ENCODE measurements at places on chromosomes 5 and 9. TPM values are rescaled to one million over a fixed set of nuclear protein-coding genes. Genes with fewer than 3 reads are reported as not detected.

The HAVCR1 gene
- polyA plus RNA-seq, result not detected

The IRX1 gene
- polyA plus RNA-seq, result not detected

The ROR2 gene
- polyA plus RNA-seq, result 0.09 TPM

The SPATA31D4 gene
- not detected for polyA plus RNA-seq

The DPH7 gene
- 15.3 TPM for polyA plus RNA-seq

The INSL6 gene
- not detected for polyA plus RNA-seq

The NR2F1-AS1 gene
- 1.5 TPM for polyA plus RNA-seq

The C5orf46 gene
- polyA plus RNA-seq, result not detected

The OSMR gene
- polyA plus RNA-seq, result 18.1 TPM

The ORM2 gene
- not detected for polyA plus RNA-seq

The IL13 gene
- polyA plus RNA-seq, result not detected

The SLC2A8 gene
- 19.0 TPM for polyA plus RNA-seq

The NMUR2 gene
- polyA plus RNA-seq, result not detected

The EPB41L4A gene
- 1.9 TPM for polyA plus RNA-seq

The FIBCD1 gene
- polyA plus RNA-seq, result not detected

The NKD2 gene
- 0.08 TPM for polyA plus RNA-seq

The OLFM1 gene
- polyA plus RNA-seq, result 11.2 TPM

The FOXD4L3 gene
- polyA plus RNA-seq, result not detected

The LCN6 gene
- polyA plus RNA-seq, result 15.0 TPM

DNA sequence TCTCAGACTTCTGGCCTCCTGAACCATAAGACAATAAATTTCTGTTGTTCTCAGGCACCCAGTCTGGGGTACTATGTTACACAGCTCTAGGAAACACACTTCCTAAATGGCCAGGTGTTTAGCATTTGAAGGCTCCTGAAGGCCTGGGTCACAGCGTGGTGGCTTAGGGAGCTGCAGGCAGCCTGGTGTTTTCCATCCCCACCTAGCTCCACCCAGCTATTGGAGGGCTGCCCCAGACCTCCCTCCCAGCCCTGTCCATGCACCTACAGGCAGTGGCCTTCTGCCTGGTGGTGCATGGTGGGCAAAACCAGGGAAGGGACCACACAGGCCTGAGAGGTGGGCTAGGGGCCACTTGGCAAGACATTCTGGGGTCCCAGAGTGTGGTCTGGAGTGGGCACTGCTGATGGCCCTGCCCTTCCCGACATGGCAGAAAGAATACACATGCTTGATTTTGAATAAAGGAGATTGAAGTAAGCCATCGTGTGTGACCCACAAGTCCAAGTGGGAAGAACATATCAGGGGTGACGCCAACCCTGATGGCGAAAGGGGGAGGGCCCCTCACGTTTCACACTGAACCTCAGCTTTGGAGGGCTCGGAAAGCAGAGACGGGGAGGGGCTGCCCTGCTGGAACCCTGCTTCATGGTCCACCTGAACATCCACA lies 1.3 kb upstream of the SUSD3 start:
- no peak for DNase-seq

DNA sequence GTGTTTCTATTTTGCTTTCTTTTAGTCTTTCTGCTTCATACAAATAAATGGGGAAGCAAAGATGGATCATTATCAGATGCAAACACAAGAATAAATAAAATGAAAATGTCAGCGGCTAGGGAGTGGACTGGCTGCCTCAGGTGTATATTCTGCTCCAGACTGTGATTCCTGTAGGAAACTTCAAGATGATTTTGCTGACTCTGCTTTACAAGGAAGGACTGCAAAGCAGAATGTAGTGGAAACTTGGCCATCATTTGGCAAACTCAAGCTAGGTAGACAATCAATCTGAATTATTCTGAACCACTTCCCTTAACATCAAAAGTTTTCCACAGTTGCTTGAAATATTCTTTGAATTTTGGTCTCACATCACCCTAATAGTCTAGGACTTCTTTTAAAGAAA lies 38.1 kb upstream of the NREP start:
- DNase-seq, result no peak

DNA sequence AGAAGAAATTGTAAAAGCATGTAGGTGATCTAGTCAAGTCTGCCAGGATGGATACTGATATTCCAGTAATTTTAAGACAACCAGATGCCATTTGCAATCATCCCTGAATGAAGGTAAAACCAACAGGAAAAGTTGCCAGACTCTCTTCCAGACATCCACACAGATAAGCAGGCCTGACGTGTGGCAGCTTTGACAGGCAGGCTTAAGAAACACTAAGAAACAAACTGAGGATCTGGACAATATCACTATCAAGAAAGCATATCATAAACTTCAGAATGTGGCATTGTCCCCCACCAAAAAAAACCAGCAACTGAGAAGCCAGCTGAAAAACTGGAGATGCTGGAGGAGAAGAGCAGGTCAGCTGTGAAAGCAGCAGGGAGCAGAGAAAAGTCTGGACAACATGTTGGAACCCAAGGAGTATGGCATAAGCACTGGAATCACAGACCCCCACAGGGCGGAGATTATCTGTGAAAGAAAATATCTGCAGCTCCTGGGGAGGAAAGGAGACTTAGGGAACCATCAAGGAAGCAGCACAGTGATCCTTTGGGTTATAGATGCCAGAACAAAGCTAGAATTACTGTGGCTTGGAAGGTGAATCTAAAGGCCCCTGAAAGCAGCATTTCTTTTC lies 307.0 kb downstream of the CWC27 start:
- no peak for DNase-seq

- no peak for DNase-seq
Measured at GRCh38 chr5:34496260-34496691, 159.9 kb upstream of the RAI14 start.

DNA sequence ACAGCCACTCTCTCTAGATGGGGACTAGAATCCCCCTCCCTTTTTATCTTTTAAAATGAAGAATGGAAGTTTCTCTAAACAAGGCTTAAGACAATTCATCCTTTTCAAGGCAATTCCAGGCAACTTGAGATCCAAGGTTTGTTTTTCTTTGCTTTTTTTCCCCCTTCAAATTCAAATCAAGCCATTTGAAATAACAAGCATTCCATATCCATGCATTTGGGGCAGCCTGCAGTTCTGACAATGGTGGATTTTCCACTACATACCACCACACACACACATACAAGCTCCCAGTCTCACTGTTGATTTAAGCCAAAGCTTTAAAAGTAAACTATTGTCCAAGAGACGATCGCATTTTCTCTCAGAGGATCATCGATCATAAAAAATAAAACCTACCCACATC lies 424 bp downstream of the INSYN2B start:
- no peak for DNase-seq

DNA sequence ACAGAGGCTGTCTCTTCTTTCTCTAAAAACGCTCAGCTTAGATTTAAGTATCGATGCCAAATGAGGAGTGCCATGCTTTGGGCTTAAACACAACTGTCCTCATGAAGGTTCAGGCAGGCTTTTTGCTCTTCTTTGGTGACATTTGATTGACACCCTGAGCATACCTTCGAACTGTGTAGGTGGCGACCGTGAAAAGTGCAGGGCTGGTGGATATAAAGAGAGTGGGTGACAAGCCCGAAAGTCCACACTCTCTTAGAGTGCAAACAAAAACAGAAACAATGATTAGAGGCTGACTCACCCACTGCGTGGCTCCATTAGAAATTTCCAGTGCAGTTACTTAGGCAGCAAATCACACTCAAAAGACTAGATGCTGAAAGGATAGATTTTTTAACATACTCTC lies 141.7 kb downstream of the SYK start:
- no peak for DNase-seq

- no peak for DNase-seq
Measured at GRCh38 chr9:107148216-107148615, 134.9 kb upstream of the RAD23B start.

DNA sequence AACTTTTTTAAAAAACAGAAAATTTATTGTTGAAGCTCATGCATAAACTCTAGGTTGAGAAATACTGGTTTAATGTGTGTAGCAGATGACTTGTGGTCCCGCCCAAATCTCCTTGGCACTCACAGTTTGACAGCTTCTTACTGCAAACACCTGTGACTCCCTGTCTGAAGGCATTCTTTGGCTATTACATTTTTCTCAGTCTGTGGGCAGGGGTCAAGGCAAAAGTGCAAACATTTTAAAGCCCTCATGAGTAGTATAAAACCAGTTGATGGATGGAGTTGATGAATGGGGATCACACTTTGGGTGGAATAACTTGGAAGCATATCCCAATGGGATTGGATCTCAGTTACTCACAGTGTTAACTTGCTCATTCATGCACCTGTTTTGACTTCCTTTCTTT lies 1007.0 kb upstream of the NUDT12 start:
- no peak for DNase-seq

GRCh38 chr9:115642285-115642684 lies 511.3 kb upstream of the PAPPA start:
- DNase-seq, result no peak

GRCh38 chr5:140587495-140587894 lies 22.9 kb downstream of the SLC35A4 start:
- DNase-seq, result no peak

DNA sequence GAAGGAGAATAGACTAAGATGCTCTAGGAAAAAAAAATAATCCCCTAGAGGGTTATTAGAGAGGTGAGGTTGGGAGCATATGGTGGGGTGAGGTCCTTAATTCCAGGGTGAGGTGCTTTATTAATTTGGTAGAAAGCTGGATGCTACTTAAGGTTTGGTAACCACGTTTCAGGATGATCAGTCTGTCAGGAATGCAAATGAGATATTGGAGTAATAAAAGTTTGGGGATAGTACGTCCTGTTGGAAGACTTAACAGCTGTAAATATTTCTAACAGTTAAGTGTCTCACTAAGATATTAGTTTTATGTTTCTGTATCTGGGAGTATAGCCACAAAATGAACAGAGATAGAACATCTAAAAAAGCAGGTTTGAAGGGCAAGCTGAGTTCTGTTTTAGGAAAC lies 578.9 kb downstream of the CETN3 start:
- no peak for DNase-seq

DNA sequence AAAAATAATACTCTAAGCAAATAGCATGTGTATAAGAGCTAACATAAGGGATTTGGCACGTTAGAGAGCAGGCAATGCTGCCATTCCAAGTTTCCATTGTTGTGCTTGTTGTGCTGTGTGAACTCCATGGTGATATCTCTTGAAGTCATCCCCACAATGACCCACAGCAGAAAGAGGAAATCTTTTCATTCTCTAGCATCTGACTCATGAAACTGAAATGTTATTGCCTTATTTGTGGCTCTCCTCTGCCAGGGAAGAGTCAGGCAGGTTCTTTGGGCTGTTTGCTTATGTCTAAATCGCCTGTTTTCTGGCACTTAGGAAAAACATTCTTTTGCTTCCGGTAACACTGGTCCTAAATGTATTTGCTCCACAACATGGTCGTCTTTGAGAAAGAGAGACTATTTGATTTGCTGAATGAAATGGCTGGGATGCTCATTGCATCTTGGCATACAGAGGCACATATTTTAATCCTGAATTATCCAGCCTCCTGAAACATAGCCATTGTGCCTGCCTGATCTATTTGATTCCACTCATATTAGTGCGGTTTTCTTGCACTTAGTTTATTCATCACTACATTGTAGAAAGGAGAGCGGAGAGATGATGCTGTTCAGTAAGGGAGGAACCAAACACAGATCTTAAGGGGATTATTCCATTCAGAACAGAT lies 188.8 kb downstream of the CSNK1G3 start:
- no peak for DNase-seq

DNA sequence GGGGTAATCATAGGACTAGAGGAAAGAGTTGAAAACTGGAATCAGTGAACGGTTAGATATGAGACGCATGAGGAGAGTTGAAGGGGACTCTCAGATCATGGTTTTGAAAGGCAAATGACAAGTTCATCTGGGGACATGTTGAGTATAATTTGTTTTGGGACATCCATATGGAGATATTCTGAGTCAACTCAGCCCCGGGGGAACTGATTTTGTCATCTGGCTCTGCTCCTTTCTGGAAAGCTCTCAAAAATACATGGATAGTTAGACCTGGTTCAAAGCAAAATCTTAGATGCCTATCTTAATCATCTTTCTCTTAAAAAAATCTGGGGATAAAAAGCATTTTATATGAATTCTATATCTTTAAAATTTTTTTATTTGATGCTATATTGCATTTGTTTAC lies 161.2 kb downstream of the SNX18 start:
- DNase-seq, result no peak

- DNase-seq, result no peak
Measured at GRCh38 chr9:36966371-36967097, 67.5 kb downstream of the PAX5 start.

- DNase-seq, result no peak
Measured at GRCh38 chr9:92762781-92763708, 1.6 kb downstream of the BICD2 start.

GRCh38 chr9:103037508-103038477 lies 42.7 kb downstream of the CYLC2 start:
- no peak for DNase-seq

- DNase-seq, result no peak
Measured at GRCh38 chr5:2110137-2110933, 227.6 kb upstream of the IRX4 start.

DNA sequence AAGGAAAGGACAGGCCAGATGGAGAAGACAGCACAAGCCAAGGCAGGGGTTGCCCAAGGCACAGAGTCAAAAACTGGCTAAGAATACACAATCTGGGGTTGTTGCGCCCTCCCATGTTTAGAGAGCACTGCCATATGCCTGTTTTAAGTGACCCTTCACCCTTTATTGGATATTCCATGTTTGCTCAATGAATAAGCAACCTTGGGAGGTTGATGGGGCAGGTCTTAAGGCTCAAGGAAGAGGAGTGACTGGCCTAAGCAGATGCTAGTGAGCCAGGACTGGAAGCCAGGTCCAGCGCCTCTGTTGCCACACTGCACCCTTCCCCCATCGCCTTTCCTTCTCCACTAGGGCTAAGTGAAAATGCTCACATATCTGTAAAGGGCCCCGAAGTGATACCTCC lies 6.7 kb downstream of the TXN start:
- no peak for DNase-seq

DNA sequence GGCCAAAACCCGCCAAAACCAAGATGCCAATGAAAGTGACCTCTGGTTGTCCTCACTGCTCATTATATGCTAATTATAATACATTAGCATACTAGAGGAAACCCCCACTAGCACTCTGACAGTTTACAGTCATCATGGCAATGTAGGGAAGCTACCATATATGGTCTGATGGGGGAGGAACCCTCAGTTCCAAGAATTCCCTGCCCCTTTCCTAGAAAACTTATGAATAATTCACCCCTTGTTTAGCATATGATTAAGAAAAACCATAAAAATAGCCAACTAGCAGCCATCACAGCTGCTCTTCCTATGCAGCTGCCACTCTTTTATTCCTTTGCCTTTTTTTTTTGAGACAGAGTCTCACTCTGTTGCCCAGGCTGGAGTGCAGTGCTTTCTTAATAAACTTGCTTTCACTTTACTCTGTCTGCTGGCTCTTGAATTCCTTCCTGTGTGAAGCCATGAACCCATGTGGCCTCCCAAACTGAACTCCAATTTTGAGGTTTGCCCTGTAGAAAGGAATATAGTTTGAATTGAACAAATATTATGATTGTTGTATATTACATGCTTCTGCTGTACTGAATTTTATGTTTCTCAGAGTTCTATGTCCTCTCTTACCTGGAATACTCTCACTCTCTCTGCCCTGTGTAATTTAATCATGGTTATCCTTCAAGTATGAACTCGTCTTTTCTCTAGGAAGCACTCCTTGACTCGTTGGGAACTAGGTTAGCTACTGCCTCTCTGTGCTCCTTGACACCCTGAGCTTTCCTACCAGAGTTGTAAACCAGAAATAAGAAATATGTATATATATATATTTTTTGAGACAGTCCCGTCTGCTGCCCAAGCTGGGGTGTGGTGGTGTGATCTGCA lies 59.8 kb downstream of the KIAA1958 start:
- no peak for DNase-seq

All from psoas muscle (tissue), 8 donors.